ENCODE measurements at places on chromosomes 1 and 21.

- DNase-seq = no peak
- no peak overlapping the region for H3K27ac ChIP-seq
- H3K27me3 ChIP-seq = no peaks in the 10 kb centered on the region
- H3K36me3 ChIP-seq = peaks cover 2% of the 10 kb centered on the region
- H3K4me3 ChIP-seq = peak overlapping the region; percentile 68
Measured at GRCh38 chr1:3795453-3796214, 664 bp downstream of the LRRC47 start.

DNA sequence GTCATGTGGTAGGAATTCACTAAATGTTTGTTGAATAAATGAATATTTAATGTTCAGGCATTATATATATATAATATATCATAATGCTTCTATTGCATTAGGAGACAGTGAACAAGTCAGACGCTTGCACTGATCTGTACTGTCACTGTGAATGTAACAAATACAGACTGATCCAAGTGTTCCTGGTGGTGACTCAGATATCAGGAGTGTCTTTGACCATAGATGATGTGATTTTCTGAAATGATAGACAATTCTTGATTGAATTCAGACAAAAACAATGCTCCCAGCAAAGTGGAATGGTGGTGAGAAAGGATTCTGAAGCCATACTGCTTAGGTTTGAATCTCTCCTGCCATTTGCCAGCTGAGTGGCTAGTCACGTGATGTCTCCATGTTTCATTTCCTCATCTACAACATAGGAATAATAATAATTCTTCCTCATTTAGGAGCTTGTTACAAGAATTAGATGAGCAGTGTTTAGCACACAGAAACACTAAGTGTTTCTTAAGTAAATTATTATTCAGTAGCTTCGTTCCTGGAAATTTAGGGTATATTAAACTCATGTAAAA is 71.0 kb downstream of the OLFML2B start:
- DNase-seq = no peak
- H3K4me3 ChIP-seq = no peak overlapping the region
- H3K4me1 ChIP-seq = no peaks in the 10 kb centered on the region
- no peak overlapping the region for H3K27ac ChIP-seq

- no peak overlapping the region for H3K27ac ChIP-seq
- DNase-seq = no peak
- peaks cover 3% of the 10 kb centered on the region for H3K27me3 ChIP-seq
- peaks cover 8% of the 10 kb centered on the region for H3K4me1 ChIP-seq
- peaks cover 3% of the 10 kb centered on the region for H3K36me3 ChIP-seq
Measured at GRCh38 chr21:42571391-42572150, 57.9 kb downstream of the SLC37A1 start.

DNA sequence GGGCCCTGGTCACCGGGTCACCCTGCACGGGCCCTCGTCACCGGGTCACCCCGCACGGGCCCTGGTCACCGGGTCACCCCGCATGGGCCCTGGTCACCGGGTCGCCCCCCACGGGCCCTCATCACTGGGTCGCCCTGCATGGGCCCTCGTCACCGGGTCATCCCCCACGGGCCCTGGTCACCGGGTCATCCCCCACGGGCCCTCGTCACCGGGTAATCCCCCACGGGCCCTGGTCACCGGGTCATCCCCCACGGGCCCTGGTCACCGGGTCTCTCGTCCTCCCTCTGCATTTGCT is 77.6 kb downstream of the RIPK4 start:
- no peaks in the 10 kb centered on the region for H3K36me3 ChIP-seq
- no peaks in the 10 kb centered on the region for H3K27me3 ChIP-seq
- H3K4me1 ChIP-seq = no peaks in the 10 kb centered on the region

DNA sequence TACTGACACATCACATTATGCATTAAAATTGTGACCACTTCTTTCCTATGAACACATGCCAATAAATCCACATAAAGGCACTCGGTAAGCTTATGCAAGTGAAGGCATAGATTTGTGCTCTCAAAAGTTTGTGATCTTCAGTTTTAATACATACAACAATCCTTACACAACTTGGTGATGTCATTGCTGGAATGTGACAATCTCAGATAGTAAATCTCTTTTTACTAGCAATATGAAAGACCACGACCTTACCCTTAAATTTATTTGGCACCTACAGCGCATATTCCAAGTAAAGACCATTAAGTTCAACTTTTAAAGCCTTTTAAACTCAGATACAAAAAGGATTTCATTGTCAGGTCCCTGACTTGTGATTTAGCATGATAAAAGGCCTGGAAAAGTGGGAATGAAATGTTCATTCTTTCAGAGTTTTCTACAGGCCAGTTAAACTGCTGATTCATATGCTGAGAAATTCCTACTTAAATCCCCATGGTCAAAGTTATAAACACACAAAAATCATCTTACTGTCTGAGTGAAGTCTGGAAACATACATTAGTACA is 157.4 kb downstream of the SIPA1L2 start:
- peaks cover 83% of the 10 kb centered on the region for H3K36me3 ChIP-seq
- no peak for DNase-seq
- H3K27me3 ChIP-seq = no peaks in the 10 kb centered on the region
- peaks cover 7% of the 10 kb centered on the region for H3K4me1 ChIP-seq
- H3K27ac ChIP-seq = no peak overlapping the region
- H3K4me3 ChIP-seq = no peak overlapping the region

- H3K4me1 ChIP-seq = no peaks in the 10 kb centered on the region
- no peaks in the 10 kb centered on the region for H3K27me3 ChIP-seq
Measured at GRCh38 chr1:79040424-79041082, 34.0 kb upstream of the ADGRL4 start.

GRCh38 chr1:233261206-233261605 is 34.3 kb downstream of the PCNX2 start:
- H3K4me3 ChIP-seq = no peak overlapping the region
- no peak for DNase-seq
- no peaks in the 10 kb centered on the region for H3K27me3 ChIP-seq
- H3K27ac ChIP-seq = no peak overlapping the region
- peaks cover 21% of the 10 kb centered on the region for H3K36me3 ChIP-seq

DNA sequence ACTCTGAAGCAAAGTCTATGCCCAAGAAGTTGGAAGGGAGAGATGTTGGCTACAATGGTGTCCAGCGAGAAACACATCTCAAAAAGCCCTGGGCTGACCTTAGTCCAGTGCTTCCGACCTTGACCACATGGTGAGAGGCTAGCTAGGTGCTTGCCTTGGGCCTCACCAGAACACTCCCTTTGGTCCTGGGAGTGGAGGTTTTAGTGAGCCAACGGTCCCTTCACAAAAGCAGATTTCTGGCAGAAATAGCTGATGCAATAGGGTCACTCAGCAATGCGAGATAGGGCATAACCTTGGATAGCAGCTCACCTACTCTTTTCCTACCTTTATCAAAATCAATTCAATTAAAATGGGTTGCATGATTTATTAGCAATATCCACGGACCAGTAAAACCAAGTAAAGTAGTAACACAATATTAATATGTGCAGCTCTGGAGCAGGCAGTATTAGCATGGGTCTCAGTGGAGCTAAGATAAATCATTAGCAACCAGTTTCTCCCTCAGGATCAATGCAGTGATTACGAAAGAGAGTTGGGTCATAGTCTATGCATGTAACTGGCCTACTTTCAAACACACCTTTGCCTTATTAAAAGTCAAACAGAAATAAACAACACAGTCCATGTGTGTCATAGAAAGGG is 1.9 kb downstream of the SLC30A10 start:
- no peak overlapping the region for H3K27ac ChIP-seq
- no peak overlapping the region for H3K4me3 ChIP-seq
- H3K4me1 ChIP-seq = peaks cover 2% of the 10 kb centered on the region
- H3K27me3 ChIP-seq = peaks cover 9% of the 10 kb centered on the region
- H3K36me3 ChIP-seq = no peaks in the 10 kb centered on the region

GRCh38 chr1:105073660-105074059 is 1324.0 kb downstream of the AMY1C start:
- H3K36me3 ChIP-seq = no peaks in the 10 kb centered on the region
- H3K27ac ChIP-seq = no peak overlapping the region
- no peaks in the 10 kb centered on the region for H3K4me1 ChIP-seq

- peaks cover 3% of the 10 kb centered on the region for H3K4me1 ChIP-seq
- H3K27me3 ChIP-seq = no peaks in the 10 kb centered on the region
- H3K4me3 ChIP-seq = peak overlapping the region; percentile 16
- no peak for DNase-seq
Measured at GRCh38 chr1:53641481-53642214, 97.3 kb downstream of the GLIS1 start.

- H3K4me3 ChIP-seq = no peak overlapping the region
- H3K36me3 ChIP-seq = no peaks in the 10 kb centered on the region
- no peak overlapping the region for H3K27ac ChIP-seq
- H3K27me3 ChIP-seq = no peaks in the 10 kb centered on the region
- peaks cover 3% of the 10 kb centered on the region for H3K4me1 ChIP-seq
Measured at GRCh38 chr1:173415490-173415889, 61.6 kb upstream of the PRDX6 start.

GRCh38 chr21:45615145-45615711 is 28.3 kb upstream of the PCBP3 start:
- no peaks in the 10 kb centered on the region for H3K27me3 ChIP-seq
- no peak for DNase-seq
- no peaks in the 10 kb centered on the region for H3K36me3 ChIP-seq
- H3K27ac ChIP-seq = no peak overlapping the region
- H3K4me3 ChIP-seq = peak overlapping the region; percentile 23

DNA sequence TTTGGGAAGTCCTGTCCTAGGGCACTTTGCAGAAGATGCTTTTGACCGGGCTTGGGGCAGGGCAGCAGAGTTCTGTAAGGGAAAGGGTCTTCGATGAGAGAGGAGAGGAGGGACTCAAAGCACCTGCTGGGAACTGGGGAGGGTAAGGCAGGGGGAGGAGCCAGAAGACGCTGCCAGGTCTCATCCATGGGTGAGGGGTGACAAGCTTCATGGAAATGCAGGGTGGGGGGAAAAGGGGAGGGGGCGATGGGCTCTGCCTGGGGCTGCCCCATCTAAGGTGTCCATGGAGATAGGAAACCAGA is 20.9 kb upstream of the C2CD2 start:
- no peak overlapping the region for H3K27ac ChIP-seq
- no peaks in the 10 kb centered on the region for H3K27me3 ChIP-seq
- no peak for DNase-seq
- H3K36me3 ChIP-seq = no peaks in the 10 kb centered on the region

DNA sequence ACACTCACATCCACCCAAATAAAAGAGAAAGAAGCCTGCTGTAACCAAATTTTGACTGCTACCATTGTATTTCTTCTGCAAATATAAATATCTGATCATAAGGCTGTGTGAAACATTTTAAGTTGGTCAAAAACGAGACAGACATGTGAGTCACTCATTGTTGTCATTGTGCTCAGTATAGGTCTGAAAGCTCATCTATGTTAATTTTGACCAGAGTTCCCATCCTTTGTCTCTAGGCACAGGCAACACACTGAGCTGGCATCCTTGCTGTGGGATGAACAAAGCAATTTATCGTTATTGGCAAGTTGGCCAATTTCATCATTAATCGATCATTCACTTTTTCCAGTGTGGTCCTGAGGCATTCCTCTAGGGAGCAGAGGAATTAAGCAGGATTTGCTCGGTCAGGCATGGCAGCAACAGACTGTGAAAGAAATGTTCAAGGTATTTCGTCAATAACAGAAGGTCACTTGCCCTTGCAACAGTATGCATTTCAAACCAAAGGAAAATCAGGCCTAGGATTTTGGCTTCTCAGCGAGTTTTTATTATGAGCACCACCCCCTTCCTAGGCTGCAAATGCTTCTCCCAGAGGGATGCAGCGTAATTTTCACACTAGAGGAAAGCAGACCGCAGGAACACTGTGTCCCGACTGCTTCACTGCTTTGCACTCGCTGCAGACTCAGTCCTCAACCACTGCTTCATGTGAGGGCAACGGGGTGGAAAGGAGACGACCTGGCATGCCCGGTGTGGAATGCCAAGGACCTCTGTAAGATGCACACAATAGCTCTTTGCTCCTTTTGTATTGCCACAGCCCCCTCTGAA is 87.9 kb upstream of the SMYD2 start:
- peak overlapping the region; percentile 26 for H3K4me3 ChIP-seq
- H3K27me3 ChIP-seq = no peaks in the 10 kb centered on the region
- H3K36me3 ChIP-seq = no peaks in the 10 kb centered on the region
- DNase-seq = peak; percentile 54
- H3K4me1 ChIP-seq = peaks cover 6% of the 10 kb centered on the region

DNA sequence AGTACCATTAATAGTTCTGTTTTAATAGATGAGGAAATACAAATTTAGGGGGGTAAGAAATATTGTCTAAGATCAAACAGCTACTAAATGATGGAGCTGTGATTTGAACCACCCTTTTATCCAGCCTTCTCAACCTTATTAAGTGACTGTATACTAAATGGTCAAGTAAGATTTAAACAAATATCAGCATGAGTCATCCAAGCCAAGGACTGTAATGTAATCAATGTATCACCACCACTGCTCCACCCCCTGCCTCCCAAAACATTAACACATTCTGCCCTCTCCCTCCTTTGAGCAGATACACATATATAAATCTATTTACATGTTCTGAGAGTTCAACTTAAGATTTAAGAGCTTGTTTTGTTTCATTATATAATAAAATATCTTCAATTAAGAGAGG is 58.9 kb downstream of the LRRC40 start:
- H3K27ac ChIP-seq = no peak overlapping the region
- DNase-seq = no peak
- no peaks in the 10 kb centered on the region for H3K27me3 ChIP-seq

- H3K4me1 ChIP-seq = peaks cover 10% of the 10 kb centered on the region
- no peaks in the 10 kb centered on the region for H3K36me3 ChIP-seq
- H3K4me3 ChIP-seq = no peak overlapping the region
- no peaks in the 10 kb centered on the region for H3K27me3 ChIP-seq
- DNase-seq = peak; percentile 3
Measured at GRCh38 chr1:209154912-209155311, 428.6 kb upstream of the CAMK1G start.

- no peak overlapping the region for H3K27ac ChIP-seq
- no peaks in the 10 kb centered on the region for H3K27me3 ChIP-seq
- DNase-seq = no peak
- H3K4me3 ChIP-seq = no peak overlapping the region
Measured at GRCh38 chr1:22518379-22518778, 44.9 kb upstream of the EPHA8 start.
